Left cardiac atrium (tissue), 4 donors: ENCODE measurements at places on chromosomes 7 and 10. TPM values are rescaled to one million over a fixed set of nuclear protein-coding genes. Genes with fewer than 3 reads are reported as not detected.

GRCh38 chr10:111186358-111186757 is 109.5 kb downstream of the ADRA2A start:
- DNase-seq: no peak

Gene CXCL12
- total RNA-seq: 248 TPM

Gene ZNF365
- total RNA-seq: 1.8 TPM

Gene NOS3
- total RNA-seq: 63.9 TPM

Gene PODXL
- total RNA-seq: 45.0 TPM

DNA sequence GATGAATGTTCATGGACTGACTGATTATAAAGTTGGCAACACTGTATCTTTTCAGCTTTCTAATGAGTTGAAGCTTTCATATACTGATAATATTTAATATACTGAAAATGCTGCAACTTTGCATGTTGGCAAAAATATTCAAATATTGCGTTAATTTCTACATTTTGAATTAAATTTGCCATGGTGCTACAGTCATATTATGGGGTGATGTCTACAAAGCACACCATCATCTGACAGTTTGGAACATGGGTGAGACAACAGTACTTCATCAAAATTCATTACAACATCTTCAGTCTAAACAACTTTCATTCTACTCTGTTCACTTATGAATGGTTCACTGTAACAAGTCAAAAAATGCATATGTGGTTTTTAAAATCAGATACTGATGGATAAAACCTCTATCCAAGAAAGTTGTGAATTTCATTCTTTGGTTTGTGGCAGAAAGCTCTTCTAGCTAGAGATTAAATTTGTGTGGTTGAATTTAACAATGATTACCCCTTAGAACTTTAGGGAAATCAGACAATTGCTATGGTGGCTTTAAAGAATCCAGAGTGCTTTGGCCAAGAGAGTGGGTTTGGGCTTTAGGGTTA is 136.4 kb downstream of the TMEM26 start:
- no peak for DNase-seq

DNA sequence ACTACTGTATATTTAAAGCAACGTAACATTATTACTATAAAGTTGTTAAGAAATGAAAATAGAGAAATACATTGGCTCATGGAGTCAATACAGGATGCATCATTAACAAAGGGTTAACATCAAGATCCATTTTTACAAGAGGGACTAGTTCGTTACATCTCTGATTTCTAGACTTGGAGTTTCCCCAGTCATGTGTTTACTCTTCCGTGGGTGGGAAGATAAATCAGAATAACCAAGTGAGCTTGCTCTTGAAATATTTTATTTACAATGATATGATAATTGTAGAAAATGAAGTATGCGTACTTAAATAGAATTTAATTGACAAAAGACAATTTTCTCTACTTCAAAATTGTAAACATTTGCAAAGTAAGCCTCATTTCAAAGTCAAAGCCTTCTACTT is 1.0 kb upstream of the PRKAR2B start:
- no peak for DNase-seq

Gene PLA2G12B
- total RNA-seq: 6.6 TPM

DNA sequence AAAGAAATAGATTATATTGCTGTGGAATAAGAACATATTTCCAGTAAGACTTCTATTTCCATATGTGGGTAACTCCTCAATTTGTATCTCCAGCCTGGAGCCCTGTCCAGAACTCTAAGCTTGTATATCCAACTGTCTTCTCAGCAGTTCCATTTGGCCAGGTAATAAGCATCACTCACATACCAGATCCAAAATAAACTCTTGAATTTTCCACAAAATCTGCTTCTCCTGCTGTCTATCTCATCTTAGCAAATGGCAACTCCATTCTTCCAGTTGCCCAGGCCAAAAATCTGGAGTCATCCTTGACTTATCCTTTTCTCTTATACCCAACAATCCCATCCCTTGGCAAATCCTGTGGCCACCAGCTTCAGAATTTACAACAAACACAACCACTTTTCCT is 325.8 kb downstream of the CAMK1D start:
- no peak for DNase-seq

Gene PNLIPRP2
- total RNA-seq: not detected

DNA sequence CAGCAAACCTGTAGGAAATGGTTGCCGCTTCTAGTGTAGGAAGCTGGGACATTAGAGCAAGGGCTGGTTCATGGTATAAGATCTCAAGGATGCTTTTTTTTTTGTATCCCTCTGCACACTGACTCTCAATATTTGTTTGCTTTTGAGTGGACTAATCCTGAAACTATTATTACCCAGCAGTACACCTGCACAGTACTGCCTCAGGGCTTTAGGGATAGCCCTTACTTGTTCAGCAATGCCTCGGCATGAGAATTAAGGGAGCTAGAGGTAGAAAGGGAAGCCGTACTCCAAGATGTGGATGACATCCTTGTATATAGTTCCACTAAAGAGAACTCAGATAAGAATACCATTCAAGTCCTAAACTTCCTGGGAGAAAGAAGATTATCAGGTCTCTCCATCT is 70.5 kb downstream of the COPG2 start:
- DNase-seq: no peak

- DNase-seq: peak; percentile 58
Measured at GRCh38 chr10:97399843-97400545, 1.1 kb downstream of the RRP12 start.

DNA sequence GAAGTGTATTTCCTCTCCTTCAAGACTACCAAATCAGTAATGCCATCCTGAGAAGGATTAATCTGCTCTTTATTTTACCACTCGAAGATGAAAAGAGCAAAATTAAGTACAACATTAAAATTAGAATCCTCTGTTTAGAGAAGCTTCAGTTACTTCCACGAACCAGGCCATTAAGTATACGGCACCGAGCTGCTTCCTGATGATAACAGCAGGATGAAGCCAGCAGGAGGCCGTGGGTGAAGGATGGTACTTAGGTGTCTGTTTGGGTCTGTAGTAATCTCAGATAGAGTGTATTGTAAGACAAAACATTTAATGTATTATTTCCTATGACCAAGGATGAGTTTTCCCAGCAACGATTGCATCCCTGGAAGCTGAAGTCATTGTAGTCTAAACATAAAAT is 362.8 kb downstream of the SFMBT2 start:
- no peak for DNase-seq

GRCh38 chr7:155795951-155796350 is 16.3 kb downstream of the SHH start:
- peak; percentile 18 for DNase-seq

DNA sequence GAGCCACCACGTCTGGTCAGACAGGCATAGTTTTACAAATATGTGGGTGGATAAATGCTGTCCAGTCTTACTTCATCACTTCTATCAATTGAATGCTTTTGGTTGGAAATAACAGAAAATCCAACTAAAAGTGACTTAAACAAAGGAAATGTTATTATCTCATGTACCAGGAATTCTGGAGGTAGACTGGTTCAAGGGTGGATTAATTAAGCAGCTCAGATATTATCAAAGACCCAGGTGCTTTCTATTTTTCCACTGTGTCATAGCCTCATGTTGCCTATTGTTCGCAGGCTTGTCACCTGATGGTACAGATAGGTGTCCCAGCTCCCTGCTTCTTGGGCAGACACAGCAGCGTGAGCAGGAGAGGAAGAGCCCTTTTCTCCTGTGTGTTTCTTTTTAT is 156.1 kb upstream of the CTBP2 start:
- DNase-seq: no peak

DNA sequence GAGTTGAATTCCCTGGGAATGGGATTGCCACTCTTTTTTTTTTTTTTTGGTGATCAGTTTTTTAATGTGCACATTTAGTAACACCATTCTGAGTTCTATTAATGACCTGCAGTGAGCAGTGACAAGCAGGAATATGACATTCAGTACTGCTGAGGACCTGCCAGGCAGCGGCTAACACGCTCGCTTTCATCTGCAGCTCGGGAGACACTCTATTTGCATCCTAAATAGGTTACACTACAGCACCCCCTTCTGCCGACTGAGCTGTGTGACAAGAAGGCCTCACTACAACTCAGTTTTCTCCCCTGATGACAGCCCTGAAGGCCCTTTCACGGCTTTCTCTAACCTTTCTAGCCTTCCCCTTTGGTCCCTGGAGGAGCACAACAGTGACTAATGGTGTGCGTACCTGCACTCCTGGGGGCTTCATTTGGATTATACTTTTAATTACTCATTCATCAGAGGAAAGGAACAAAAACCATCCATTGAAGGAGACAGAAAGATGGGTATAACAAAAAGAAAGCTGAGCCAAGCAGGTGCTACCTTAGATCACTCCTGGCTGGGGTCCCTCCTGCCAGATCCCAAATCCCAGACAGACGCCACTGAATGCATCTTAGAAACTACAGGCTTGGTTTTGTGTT is 872.4 kb downstream of the LRMDA start:
- peak; percentile 82 for DNase-seq

- no peak for DNase-seq
Measured at GRCh38 chr7:122688400-122688998, 10.4 kb downstream of the RNF133 start.

GRCh38 chr10:77251297-77252013 is 386.2 kb downstream of the KCNMA1 start:
- DNase-seq: no peak

Gene SAMD9
- 5.5 TPM for total RNA-seq

Gene MNX1
- total RNA-seq: not detected
